ENCODE measurements at places on chromosomes 16 and 17.

DNA sequence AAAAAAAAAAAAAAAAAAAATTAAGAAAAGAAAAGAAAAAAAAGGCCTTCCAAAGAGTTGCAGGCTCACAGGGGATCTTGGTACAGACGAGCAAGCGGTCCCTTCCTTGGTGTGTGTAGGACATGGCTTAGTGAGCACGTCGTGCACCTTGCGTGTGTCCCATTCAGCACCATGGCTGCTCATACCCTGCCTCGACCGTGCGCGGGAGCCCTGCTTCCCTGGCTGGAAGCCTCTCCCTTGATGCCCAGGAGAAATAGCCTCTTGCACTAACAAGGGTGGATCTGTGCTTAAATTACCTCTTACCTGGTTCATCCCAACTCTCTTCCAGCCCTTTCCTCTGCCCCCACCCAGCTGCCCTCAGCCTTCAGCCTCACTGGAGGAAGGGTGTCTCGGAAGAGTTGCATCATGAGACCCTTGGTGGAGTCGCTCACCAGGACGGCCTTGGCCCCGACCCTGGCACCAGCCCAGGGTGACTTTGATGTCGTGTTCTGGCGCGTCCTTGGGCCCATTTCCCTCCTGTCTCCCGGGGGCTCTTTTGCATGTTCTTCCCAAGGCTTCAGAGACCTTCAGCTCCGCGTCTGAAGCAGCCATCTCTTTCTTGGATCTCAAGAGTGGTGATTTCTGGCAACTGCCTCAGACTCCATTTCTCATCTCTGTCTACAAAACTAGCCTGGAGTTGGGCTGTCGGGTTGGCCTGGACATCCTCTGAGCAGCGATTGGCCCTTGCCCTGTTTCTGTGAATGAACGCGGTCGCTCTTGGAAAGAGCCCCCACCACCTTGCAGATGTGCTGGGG, 127.2 kb downstream of the CMIP start:
- no peak for DNase-seq

- no peak for DNase-seq
Observed at GRCh38 chr16:85473323-85473722, 139.8 kb upstream of the GSE1 start.

GRCh38 chr17:17402558-17402957, 74.2 kb upstream of the MED9 start:
- DNase-seq, result no peak

- no peak for DNase-seq
Observed at GRCh38 chr17:58200024-58200633, 7.6 kb downstream of the EPX start.

DNA sequence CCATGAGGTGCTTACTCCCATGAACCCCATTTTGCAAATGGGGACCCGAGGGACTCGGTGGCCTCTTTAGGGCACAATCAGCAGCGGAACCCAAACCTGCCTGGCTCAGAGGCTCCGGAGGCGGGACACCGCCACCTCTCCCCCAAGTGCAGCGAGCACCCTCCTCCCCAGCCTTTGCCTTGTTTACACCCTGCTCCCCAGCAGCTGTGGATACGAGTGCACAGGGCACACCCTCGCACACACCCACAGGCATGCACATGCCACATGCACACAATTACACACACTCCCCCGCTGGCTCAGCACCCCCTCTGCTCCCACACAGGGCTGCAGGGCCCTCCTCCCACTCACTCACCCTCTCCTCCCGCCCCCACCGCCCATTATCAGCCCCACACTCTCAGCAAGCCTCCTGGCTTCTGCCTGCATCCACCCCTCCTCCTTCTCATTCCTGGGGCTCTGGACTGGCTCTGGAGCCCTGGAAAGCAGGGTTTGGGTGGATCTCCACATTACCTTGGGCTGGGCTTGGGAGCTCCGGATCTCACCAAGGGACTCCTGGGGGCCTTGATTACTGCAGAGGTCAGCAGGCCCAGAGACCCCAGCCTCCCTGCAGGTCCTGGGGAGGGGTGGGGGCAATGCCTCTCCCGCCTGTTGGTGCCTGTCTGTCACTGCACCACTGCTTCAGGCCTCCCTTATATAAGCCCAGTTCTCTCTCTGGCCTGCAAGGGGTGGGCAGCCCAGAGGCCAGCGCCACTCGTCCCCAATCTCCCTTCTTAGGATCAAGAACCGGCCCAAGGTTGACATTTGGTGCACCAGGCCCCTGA, 6.4 kb downstream of the PDK2 start:
- no peak for DNase-seq

- no peak for DNase-seq
Observed at GRCh38 chr16:81932668-81933067, 78.6 kb downstream of the SDR42E1 start.

GRCh38 chr16:30113031-30113710, at the start of gene GDPD3:
Gene GDPD3, minus strand, starts transcription at chr16:30113537. Its CDS starts 59 bp downstream, at chr16:30113478.
- DNase-seq, result no peak

- DNase-seq, result no peak
Observed at GRCh38 chr16:87664792-87665191, 62.5 kb downstream of the JPH3 start.

GRCh38 chr16:10156099-10156498, 26.1 kb downstream of the GRIN2A start:
- DNase-seq, result no peak

GRCh38 chr16:2482249-2482648, 7.3 kb downstream of the TBC1D24 start:
- DNase-seq, result no peak

DNA sequence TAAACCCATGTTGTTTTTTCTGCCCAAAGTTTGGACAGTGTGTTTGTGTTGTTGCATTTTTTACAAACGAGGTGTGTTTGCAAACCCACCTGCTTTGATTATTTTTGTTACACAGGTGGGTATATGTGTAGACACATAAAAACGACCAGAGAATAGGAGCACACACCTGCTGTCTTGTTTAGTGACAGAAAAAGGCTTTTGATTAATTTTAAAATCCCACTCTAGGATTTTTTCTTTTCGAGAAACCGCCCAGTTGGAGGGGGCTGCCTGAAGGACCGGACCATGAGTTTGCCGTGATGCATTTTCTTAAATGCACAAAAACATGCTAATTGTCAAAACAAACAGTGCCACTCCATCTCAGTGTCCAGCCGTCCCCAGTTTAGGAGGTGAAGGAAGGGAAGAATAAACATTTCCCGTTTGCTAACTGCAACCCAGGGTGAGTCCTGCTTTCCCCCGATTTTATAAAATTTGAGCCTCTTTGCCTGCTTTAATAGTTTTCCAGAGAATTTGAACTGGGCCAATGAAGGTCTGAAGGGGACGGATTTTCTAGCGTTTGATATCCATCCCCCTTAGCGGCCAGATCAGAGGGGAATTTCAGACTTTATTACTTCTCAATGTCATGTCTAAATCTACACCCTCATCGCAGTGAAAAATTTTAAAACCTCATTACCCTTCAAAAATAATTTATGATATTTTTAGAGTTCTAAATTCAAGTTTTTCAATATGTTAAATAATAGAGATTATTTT, 3.2 kb downstream of the FOXC2 start:
- DNase-seq, result no peak

All from epithelial cell of proximal tubule (primary cell).